ENCODE measurements at places on chromosomes 1 and 21.

DNA sequence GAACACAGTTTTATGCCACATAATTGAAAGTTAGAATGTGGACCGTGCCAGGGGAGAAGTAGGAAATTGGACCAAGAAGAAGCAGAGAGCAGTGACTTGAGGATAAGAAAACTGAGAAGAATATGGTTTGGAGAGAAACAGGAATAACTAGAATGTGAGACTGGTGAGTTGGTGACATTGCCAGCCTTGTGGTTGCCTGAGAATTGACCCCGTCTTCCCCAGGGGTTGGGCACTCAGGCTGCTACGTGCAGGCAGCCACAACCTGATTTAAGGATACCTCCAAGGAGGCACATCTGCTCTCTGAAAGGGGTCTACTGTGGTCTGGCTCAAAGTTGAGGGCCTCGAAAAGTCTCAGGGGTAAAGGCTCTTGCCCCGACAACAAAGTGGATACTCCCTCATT, 112.1 kb upstream of the ARTN start:
- DNase-seq = no peak

DNA sequence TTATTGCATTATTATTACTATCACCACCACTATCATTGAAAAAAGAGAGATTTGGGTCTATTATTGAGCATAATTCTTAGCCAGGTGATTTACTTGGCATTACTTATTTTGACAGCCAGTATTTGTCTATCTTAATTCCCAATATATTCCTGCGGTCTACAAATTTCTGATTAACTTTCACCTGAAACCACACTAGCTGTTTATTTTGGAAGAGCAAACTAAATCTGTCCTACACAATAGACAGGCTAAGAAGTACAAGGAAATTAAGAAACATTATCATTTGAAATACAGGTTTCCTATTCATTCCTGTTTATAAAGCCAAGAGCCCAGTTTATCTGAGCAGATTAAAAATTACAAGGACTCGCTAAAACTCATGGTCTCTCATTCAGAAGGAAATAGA, 6.9 kb upstream of the LYST start:
- no peak for DNase-seq

- DNase-seq = no peak
Observed at GRCh38 chr1:232179896-232180778, 449.8 kb downstream of the SIPA1L2 start.

GRCh38 chr1:11046270-11046566, 821 bp downstream of the MASP2 start:
- DNase-seq = no peak

GRCh38 chr1:3505161-3505560, 50.7 kb downstream of the ARHGEF16 start:
- DNase-seq = no peak

DNA sequence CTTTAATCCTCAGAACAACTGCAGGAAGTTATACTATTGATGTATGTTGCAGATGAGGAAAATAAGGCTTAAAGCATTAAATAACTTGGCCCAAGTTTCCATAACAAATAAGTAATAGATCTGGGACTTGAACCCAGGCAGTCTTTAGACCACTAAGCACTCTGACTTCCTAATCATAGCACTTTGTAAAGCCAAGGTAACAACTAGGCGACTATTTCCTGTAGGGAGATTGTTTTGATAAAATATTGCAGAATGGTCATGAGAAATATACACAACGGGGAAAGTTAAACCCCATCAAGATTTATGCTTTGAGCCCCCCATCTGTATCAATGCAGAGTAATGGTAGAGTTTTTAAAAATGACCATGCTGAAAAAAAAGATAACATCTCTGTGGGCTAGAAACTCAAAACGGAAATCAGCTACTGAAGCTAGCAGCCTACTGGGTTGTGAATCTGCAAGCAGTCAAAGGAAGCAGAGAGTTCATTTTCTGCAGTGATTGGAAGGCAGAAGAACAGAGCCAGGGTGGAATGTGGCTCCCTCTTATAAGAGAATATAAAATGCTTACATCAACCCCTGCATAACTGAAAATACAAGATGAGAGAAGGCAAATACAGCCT, 111.2 kb upstream of the OLIG2 start:
- DNase-seq = no peak

DNA sequence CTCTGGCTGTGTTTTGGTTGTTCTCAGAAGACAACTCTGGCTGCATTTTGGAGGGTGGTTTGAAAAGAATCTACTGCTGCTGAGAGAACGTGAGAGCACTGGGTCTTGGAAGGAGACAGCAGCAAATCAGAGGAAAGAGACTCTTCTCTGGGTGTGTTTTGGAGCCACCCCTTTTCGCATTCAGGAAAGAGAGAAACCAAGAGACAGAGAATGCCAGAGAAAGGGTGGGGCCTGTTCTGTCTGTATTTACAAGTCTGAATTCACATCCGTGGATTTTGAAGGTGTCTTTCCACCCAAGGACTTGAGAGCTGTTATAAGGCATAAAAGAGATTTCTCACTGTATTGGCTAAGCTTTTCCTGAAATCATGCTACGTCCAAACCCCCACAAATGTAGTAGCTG, 187.2 kb downstream of the C1orf94 start:
- no peak for DNase-seq

- no peak for DNase-seq
Observed at GRCh38 chr1:81158592-81158991, 642.1 kb upstream of the ADGRL2 start.

DNA sequence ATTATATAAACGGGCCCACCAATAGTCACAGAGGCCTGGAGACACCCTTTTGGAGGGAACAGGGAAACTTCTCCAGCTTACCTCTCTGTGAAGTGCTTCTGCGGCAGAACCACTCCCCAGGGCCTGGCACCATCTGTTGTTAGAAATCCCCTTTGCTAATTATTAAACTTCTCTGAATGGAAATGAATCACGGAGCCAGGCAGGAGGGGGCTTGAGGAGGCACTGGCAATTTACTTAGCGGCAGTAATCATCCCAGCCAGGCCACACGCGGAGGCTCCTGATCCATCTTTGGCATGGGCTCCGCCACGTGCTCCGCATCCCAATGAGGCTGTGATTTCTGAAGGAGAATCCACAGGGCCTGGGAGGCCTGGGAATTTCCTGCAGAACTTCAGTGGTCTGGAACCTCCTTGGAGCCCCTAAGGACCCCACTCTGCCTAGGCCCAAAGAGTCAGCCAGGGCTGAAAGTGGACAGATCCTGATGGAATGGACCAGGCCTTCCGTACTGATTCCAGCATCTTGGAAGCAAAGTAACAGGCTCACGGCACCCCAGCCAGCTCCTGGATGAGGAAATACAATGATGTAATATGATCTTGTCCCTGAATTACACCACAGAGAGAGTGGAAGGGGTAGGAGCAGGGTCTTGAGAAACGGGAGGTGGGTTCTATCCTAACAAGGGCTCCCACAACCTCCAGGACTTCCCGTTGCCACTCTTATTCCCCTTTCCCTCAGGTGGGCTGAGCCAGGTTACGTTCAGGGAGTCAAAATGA, 62.3 kb downstream of the GRIK3 start:
- no peak for DNase-seq

DNA sequence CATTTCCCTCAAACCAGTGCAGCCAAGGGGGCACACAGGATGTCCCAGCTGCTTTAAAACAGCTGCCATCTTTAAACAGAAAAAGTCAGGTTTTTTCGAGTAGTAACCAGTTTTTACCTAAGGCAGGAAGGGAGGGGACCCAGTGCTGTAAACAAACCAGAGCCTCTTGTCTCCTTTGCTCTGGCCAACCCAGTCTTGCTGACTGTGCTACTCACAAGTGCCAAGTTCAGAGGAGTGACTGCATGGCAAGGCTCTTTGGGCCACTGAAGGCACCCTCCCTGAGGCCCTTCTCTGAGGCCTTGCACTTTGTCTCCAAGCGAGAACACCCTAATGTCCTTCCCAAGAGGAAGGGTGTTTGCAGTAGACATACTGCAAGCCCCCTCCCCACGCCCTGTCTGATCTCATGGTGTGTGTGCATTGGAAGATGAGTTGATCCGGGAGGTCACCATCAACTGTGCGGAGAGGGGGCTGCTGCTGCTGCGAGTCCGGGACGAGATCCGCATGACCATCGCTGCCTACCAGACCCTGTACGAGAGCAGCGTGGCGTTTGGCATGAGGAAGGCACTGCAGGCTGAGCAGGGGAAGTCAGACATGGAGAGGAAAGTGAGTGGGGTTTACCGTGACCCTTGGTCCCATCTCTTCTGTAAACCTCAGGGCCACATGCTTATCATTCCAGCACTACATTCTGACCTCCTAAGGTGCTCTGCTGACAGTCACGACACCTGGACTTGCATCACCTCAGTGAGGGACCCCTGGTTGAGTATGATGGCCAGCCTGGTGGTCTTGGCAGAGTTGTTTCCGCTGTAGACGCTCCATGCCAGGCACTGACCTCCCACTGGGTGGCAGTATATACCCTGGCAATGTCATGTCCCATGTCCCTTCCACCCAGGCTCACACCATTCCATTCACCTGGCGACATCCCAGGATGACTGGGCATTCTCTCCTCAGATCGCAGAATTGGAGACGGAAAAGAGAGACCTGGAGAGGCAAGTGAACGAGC, 4.7 kb downstream of the DNALI1 start:
- DNase-seq = no peak

DNA sequence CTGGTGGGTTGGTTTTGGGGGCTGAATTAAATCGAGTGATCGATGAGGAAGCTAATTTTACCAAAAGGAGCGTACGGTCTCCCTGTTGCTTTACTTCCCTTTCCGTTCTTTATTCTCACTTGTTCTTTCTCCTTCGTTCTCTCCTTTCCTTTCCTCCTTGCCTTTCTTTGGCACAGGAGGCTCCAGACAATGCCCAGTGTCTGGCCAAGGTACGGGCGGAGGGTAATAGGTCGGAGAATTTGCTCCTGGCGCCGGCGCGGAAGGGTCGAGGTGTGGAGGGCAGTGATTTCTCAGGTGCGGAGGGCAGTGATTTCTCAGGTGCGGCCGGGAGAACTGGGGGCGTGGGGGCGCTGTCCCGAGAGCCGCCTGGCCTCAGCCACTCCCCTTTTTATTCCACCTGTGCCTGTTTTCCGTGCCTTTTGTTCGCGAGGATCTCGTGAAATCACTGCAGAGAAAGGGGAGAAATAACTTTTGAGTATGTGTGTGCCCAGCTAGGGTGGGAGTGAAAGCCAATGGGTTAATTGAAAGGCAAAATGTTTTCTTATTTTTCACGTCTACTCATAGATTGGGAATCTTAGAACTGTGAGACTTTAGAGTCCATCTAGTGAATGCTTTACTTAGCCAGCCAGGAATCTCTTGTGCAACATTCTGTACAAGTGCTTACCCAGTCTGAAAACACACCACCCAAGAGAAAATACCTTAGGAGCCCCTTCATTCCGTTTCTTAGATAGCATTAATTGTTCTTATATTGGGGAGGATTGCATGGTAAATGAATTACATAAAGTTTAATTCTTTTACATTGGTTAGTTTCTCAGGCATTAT, 1.3 kb downstream of the FNBP1L start:
- no peak for DNase-seq

DNA sequence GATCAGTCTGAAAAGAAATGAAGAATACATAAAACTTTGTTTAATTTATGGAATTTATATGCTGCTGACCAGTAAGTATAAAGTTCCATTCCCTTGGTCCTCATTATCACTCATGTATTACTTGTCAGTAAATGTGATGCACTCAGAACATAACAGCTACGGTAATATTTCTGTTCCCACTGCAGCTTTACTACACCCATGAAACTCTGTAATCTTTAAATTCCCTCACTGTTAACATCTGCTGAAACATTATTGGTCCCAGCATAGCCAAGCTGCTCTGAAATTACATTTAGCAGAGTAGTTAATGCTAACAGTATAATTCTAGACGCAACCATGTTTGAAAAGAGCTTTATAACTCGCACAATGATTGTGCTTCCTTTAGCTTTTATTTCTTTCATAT, 238.4 kb downstream of the GPATCH2 start:
- DNase-seq = no peak

- DNase-seq = no peak
Observed at GRCh38 chr1:40390857-40391256, 17.3 kb downstream of the SMAP2 start.

- no peak for DNase-seq
Observed at GRCh38 chr1:212621043-212621948, 12.7 kb downstream of the ATF3 start.
